ENCODE measurements at places on chromosomes 2 and 18. TPM values are rescaled to one million over a fixed set of nuclear protein-coding genes. Genes with fewer than 3 reads are reported as not detected.

DNA sequence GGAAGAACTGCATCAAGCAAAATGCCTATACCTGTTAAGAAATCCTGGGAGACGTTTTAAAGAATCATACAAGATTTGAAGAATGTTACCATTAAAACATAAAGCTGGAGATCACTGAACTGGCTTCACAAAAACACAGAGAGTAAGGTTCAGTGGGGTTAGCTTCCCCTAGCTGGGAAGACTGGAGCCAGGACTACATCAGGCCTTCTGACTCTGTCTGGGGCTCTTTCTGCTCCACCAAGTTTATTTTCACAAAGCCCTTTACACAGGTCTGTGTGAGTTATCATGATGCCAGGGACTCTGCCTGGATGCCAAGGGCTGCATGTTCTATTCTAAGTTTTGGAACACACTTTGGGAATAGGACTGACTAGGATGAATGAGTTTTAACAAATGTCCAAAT lies 47.3 kb upstream of the DNER start:
- no peak for DNase-seq

APCDD1 gene
- 232 TPM for total RNA-seq

- DNase-seq = no peak
These were observed 51.6 kb downstream of the GALNT14 start for GRCh38 chr2:31086590-31086989.

DNA sequence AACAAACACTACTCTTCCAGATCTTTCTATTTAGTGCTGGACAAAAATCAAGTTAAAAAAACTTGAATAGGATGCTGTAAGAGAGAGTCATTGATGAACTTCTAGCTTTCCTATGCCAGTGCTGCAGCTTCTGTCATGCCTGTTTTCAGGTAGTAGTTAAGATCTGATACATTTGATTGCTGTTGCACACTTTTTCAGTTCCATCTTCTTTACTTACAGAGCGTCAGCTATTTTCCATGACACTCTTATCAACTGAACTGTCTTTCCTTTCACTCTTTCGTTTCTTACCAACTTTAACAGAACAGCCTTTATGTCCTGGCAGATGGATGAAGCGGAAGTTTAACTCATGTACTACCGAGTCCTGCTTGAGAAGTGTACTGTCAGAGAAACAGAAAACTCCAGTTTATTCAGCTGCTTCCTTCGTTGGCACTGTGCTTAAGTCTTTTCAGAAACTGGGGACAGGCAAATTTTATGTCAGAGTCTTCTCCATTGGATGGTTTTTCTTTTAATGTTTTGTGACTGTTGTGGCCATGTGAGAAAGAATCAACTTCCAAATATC lies 145.9 kb upstream of the KLHL14 start:
- DNase-seq = no peak

DNA sequence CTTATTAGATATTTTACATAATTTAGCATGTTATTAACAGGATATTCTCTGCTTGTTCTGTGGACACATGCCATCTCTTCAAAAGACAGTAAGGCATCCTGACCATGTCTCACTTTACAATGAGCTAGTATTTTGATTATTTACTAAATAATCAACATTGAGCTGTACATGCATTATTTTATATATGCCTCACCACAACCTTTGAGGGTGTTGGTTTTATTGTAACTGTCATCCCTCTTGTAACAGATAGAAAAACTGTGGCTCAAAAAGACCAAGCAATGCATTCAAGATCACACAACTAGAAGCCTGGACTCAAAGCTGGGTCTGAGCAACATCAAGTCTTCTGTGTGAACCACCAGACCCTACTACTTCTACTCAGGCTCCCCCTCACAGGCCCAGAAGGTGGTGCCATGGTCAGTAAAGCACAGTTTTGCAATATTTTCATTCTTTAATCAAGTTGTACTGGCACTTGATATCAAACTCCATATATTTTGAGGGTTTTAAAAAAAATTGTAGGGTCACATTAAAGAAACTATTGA lies 105.1 kb upstream of the ARL5A start:
- no peak for DNase-seq

FSHR gene
- not detected for total RNA-seq

DNA sequence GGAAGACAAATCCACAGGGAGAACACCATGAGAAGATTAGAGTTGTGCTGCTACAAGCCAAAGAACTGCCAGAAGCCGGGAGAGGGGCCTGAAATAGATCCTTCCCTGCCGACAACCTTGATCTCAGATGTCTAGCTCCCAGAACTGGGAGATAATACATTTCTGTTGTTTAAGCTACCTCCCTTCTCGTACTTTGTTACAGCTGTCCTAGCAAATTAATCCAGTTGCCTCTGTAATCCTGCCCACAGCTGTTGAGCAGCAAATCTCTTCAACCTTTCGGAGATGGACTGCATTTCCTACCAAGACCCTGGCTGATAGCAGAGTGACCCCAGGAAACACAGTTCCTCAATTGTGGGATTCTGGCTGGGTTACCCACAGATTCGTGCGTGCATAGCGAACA lies 2.6 kb upstream of the TBC1D8 start:
- DNase-seq = no peak

- peak; percentile 11 for DNase-seq
These were observed 74.4 kb upstream of the COPS8 start for GRCh38 chr2:237011206-237011795.

HMSD gene
- total RNA-seq = not detected

DNA sequence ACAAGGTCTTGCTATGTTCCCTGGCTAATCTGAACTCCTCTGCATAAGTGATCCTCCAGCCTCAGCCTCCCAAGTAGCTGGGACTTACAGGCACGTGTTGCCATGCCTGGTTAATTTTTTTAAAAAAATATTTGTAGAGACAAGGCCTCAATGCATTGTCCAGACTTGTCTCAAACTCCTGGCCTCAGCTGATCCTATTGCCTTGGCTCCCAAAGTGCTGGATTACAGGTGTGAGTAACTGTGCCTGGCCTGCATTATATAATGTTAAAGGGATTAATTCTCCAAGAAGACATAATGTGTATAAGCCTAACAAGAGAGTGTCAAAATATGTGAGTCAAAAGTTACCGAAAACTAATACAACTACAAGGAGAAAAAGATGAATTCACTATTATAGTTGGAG lies 32.2 kb downstream of the BUB1 start:
- DNase-seq = no peak

DNA sequence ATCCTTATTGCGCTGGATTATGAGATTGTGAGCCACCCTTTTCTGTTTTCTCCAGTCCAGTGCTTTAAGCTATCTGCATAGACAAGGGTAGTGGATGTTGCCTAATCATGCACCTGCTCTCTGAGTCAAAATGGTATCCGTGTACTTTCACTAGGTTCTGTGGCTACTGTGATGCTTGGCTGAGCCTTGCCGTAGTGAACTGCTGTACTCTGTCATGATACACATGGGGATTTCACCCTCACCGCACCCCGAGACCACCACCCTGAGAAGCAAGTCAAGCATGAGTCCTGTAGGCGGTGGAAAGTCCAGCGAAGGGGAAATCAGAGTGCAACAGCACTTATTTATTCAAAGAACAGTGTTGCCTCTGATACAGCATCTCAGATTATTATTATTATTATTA lies 55.0 kb downstream of the ARHGAP25 start:
- DNase-seq = no peak

DNA sequence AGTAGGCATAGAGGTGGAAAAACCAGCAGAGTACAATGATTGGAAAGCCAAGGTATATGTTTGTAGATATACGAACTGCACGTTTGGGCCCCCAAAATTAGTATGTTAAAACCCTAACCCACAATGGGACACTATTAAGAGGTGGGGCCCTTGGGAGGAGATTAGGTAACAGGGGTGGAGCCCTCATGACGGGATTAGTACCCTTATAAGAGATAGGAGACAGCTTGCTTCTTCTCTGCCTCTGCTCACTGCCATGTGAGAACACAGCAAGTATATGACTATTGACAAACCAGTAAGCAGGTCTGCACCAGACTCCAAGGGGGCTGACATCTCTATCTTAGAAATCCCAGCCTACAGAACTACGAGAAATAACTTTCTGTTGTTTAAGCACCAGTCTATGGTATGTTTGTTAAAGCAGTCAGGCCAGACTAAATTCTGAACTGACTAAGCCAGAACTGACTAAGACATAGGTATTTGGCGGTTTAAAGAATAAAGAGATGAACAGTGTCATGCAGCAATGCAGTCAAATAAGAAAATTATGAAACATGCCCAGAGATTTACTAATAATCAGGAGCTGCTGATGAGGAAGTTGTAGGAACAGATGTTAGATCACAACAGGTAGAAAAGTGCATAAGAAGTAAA lies 182.9 kb downstream of the DYM start:
- DNase-seq = no peak

SKA1 gene
- not detected for total RNA-seq

DNA sequence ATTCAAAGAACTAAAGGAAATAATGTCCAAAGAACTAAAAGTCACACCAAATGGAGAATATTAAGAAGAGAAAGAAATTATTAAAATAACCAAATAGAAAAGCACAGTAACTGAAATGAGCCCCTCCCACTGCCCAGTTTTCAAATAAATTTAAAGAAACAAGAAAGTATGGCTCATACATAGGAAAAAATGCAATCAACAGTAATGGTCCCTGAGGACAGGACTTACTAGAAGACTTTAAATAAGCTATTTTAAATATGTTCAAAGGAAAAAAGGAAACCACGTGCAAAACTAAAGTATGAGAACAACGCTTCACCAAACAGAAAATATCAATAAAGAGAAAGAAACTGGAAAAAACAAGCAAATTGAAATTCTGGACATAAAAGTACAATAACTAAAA lies 58.9 kb downstream of the TMEM131 start:
- no peak for DNase-seq
